GF-D8 (cell line): ENCODE measurements at places on chromosomes 11 and 22.

DNA sequence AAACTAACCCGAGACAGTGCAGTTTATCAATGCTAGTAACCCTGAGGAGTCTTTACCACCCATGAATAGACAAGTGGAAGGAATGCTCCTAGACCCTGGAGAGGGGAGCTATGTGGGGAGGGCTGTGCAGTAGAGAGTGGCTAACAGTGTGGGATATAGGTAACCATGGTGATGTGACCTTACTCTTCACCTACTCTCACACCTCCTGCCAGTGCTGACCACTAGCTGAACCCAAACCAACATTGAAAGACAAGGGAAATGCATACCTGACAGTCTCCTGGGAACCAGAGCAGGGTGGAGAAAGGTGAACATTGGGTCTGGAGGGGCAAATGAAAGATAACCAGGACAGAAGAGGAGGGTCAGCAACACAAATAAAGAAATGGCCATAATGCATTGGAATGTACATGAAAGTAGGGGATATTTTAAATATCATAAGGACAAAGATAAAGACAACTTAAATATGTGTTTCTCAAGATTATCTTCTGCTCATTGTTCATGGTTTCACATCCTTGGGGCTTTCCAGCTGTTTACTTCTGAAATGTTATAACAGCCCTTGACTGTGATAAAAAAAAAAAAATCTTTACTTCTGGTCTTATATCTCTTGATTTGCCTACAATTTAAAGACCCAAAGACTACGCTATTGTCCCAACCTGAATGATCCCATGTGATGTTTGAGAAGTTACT is 983.3 kb upstream of the TENM4 start:
- DNase-seq, result no peak

GRCh38 chr11:87355596-87355995 is 317.9 kb downstream of the TMEM135 start:
- DNase-seq, result no peak

GRCh38 chr22:36467946-36468345 is 13.5 kb downstream of the TXN2 start:
- DNase-seq, result peak; percentile 82

DNA sequence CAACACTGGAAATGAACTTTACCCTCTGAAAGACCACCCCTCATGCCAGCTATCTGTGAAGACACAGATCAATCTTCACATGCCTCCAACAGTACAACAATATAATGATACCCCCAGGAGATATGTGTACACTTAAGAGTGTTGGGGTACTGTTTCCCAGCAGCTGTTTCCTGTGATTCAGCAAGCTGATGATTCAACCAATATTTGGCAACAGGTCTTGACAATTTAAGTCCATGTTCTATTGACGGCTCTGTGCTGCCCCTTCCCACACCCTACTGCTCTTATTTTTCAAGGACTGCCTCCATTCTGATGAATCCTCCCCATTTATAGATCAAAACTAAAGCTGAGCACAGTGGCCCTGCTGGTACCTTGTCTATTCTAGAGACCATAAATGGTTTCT is 6.6 kb downstream of the SNX19 start:
- DNase-seq, result no peak

GRCh38 chr11:80592546-80592945 is 1151.7 kb upstream of the TENM4 start:
- DNase-seq, result no peak

DNA sequence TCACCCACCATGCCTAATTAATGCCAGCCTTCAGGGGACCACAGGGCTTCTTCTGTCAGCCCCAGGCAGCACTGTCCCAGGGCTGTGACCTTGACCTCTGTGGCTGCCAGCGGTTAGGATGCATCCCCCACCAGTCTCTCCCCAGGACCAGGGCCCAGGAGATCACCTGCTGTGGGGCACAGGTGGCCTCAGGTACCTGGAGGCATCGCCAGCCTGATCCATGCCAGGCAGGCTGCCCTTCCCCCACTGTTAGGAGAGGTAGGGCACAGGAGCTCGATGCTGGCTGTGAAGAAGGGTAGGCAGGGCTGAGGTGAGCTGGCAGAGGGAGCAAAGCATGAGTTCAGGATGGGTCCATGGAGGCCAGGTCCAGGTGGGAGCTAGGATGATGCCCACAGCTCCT is 16.7 kb upstream of the MDK start:
- DNase-seq, result no peak

GRCh38 chr11:64760759-64761420 is 1.1 kb upstream of the PYGM start:
- no peak for DNase-seq

DNA sequence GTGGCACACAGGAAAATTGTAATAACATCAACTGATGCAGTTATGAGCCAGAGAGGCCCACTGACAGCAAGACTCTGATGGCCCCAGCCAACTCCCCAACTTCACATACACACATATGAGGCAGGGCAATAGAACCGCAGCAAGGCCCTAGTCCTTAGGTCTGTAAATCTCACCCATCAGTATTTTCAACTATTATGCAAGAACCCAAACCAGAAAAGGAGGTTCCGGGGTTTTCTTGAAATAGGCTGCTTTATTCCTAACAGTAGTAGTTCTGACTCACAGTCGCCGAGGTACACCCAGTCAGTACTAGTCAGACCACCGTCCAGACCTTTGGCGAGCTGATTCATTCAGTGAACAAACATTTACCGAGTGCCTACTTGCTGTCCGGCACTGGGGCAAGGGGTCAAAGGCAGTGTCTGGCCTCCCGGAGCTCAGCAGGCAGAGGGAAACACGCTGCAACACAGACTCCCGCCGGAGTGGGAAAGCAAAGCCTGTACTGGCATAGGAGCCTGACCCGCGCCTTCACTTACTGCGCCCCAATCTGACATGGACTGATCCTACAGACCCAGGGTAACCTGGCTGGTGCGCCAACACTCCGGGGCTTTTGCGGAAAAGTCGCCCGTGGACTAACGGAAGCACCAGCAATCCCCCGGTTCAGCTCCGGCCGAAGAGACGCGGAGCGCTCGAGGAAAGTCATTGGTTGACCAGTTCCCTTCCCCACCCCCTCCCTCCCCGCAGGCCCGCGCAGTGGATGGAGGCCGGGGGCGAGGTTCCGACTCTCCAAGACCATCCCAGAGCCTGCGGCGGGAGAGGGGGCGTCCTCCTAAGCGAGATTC is 1.3 kb downstream of the PLEKHA7 start:
- DNase-seq, result no peak

GRCh38 chr11:124605719-124606118 is 5.5 kb upstream of the PANX3 start:
- peak; percentile 91 for DNase-seq

- DNase-seq, result no peak
Measured at GRCh38 chr11:117925198-117925925, 3.8 kb downstream of the TMPRSS13 start.

- DNase-seq, result no peak
Measured at GRCh38 chr11:122004446-122004845, 111.6 kb downstream of the BLID start.

DNA sequence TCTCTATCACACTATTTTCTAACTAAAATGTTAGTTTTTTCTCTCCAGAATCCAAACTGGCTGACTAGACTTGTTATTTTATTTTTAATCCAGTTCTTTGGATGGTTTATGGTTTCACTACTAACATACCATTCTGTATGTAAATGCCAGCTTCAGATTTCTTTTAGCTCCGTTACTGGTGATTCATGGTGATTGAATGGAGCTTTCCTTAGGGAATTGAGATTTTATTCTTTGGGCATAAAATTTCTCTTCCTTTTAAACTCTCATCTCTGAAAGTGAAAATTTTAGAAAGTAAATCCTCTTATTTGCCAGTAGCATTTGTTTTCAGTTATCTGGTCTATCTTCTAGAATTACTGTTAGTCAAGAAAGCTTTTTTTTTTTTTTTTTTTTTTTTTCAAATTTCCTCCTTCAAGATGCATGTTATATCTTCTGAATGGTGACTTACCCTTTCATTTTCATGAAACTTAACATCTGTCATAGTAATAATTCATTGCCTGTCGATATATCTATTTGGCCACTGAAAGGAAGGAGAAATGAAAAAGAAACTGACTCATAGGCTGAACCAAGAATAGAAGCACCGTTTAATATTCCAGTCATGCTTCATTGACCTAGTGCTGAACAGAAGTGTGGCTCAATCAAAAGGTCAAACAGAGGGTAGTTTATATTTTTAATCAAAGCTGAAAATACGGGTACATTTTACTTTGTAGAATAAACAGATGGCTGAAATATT is 6.4 kb downstream of the ENDOD1 start:
- no peak for DNase-seq

- no peak for DNase-seq
Measured at GRCh38 chr11:103812680-103813079, 223.8 kb upstream of the DDI1 start.

- DNase-seq, result no peak
Measured at GRCh38 chr11:80726236-80726635, 1285.4 kb upstream of the TENM4 start.

DNA sequence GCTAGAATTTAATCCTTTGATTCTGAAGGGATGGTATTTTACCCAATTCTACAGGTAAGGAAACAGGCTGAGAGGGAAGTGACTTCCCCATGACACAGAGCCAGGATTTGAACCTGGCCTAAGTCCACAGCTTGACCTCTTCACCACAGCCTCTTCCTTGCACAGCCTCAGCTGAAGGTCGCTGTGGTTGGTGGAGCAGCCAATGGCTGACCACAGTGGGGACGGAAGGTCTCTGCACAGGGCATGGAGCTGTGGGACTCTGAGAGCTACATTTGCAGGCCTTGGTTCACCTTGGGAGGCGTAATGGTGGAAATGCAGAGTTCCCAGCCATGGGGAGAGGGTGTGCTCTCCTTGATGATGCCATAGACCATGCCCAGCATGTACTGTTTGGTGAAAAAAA is 295.0 kb downstream of the DDX10 start:
- no peak for DNase-seq

GRCh38 chr22:19110064-19110458 is 12.2 kb downstream of the DGCR2 start:
- DNase-seq, result peak; percentile 21

- no peak for DNase-seq
Measured at GRCh38 chr11:74681686-74682651, 49.3 kb downstream of the CHRDL2 start.

DNA sequence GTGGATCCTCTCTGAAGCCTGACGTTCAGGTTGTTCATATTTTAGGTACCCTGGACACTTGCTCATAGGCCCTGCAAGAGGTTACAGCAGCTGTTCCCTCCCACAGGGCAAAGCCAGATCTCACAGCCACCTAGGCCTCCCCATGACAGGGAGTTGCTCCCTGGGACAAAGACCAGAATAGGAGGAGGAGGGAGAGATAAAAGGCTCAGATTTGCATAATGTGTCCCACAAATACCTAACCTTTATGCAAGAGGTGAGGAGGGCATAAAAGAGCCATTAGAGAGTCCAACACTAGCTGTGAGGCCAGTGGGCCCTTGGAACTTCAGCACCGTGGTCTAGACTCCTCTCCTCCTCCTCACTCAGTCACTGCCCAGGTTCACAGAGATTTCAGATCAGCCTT is 33.8 kb downstream of the ZNF280B start:
- no peak for DNase-seq

GRCh38 chr22:31062566-31063230 is 18.4 kb upstream of the SMTN start:
- DNase-seq, result no peak

GRCh38 chr11:130313383-130314183 is 1.1 kb downstream of the ZBTB44 start:
- DNase-seq, result peak; percentile 66

GRCh38 chr22:39960791-39961746 is 872 bp downstream of the TMA7B start:
- no peak for DNase-seq

- no peak for DNase-seq
Measured at GRCh38 chr11:45621588-45621987, 43.8 kb downstream of the CHST1 start.

GRCh38 chr11:65560555-65561418 is 2.6 kb upstream of the LTBP3 start:
- DNase-seq, result no peak

GRCh38 chr22:32682990-32683389 is 118.5 kb upstream of the TIMP3 start:
- DNase-seq, result no peak

DNA sequence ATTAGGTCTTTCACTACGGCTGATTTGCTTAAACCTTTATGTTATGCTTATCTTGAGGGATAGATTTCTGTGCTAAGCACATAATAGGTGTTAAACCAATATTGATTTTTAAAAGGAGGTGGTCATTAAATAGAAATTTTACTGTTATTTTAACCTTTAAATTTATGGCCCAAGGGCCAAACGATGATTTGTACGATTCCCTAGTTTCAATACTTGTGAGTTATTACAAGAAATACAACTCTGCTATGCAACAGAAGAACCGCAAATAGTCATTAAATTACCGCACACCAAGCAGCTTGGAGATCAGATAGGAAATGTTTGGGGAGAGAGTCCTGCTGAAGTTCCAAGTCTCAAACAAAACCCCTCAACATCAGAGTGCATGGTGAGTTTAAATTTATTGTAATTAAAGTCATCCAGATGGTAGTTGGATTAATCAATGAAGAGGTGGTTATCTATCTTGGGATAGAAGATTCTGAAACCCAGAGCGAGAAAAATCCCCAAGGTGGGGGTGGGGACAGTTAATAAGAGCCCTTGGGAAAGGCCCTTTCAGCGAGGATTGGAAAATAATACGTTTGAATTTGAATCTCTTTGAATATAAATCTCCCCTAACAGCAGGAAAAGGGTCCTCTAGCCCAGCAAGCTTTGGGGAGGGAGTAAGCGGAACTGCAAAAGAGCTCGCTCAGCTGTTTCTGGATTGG is 805 bp upstream of the QSER1 start:
- DNase-seq, result no peak

- peak; percentile 32 for DNase-seq
Measured at GRCh38 chr22:38755155-38755910, 465 bp downstream of the SUN2 start.

DNA sequence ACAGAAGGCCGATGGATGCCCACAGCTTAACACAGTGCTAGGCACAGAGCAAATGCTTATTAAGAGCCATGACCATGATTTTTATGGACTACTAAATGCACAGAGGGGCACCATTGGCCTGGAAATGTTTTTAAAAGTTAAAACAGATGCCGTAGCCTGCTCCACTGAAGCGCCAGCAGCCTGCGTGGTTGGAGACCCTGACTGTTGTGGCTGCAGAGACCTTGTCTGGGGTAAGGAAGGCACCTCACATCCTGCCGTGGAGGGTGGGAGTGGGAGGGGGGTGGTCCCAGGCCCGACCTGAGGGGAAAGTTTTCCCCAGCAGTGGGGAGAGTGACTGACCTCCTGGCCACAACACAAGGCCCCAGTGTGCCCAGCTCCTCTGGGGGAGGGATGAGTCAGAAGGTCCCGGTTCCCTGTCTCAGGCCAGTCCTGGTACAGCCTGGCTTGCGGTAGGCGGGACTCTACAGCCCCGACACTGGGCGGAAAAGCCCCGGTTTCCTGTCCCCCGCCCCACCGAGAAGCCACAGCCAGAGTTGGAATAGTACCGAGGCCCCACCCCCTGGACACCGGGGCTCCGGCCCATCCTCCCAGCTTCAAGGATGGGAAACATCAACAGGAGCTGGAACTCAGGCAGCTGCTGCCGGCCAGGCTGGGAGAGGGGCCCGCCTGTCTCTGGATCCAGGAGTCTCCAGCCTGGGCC is 7.0 kb downstream of the CHST1 start:
- DNase-seq, result no peak
